ENCODE measurements at places on chromosomes 6 and 20. TPM values are rescaled to one million over a fixed set of nuclear protein-coding genes. Genes with fewer than 3 reads are reported as not detected.

GRCh38 chr6:167287513-167288048 is 3.5 kb upstream of the UNC93A start:
- no peaks in the 10 kb centered on the region for H3K36me3 ChIP-seq
- H3K4me1 ChIP-seq = no peaks in the 10 kb centered on the region
- H3K27me3 ChIP-seq = no peaks in the 10 kb centered on the region
- no peak for DNase-seq
- no peak overlapping the region for H3K27ac ChIP-seq
- H3K4me3 ChIP-seq = no peak overlapping the region

- no peak overlapping the region for H3K4me3 ChIP-seq
- no peak overlapping the region for H3K27ac ChIP-seq
- DNase-seq = no peak
These were observed 22.8 kb downstream of the FOXQ1 start for GRCh38 chr6:1334684-1335083.

DNA sequence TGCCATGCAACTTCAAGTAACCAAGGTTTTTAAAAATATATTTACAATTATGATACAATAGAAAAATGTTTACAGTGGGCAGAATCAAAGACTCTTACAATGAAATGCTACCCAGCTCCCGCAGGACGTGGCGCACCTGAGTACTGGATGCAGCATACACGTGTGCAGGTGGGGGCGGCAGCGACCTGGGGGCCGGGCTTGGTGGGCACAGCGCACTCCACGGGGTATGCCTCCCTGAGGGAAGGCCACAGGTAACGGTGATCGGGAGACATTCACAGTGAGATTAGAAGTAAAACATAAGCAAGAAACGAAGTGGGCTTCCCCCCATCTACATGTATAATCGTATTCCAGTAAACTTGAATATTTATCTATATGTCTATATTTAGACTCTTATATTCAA is 54.2 kb downstream of the WDR27 start:
- no peaks in the 10 kb centered on the region for H3K36me3 ChIP-seq
- no peak overlapping the region for H3K27ac ChIP-seq
- H3K4me1 ChIP-seq = no peaks in the 10 kb centered on the region
- no peak overlapping the region for H3K4me3 ChIP-seq
- DNase-seq = no peak

DNA sequence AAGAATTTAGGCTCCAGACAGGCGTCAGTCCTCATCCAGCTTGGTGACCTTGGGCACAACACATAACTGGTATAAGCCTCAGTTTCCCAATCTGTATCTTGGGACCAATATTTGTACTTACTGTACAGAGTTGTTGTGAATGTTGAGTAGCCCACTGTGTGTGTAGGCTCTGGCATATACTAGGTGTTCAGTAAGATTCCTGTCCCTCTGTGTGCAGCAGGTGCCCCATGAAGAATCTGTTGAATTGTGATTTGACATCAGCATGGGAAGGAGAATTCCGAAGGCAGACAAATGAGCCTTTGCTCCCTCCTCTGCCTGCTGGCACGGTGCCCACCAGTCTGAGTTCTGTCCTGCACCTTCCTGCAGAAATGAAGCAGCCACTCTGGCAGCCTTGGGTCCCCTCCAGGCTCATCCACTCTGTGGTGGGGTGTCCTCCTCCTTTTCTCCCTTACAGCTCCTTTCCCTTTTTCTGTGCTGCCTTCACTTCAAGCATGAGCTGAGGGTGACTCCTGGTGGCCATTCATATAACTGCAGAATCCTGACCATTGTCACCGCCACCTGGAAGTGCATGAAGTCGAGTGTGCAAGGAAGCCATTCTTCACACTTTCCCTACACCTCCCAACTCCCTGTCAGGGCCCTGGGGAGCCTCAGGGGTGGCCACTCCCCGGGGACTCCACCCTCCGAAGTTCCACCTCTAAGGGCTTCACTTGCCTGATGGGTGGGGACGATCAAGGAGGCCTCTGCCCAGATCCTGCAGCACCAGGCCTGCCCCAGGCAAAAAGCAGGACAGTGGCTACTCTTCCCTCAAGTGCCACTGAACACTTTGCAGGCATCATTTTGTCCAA is 48.2 kb downstream of the MRPL14 start:
- no peaks in the 10 kb centered on the region for H3K27me3 ChIP-seq
- no peak overlapping the region for H3K27ac ChIP-seq
- H3K36me3 ChIP-seq = no peaks in the 10 kb centered on the region
- H3K4me1 ChIP-seq = peaks cover 12% of the 10 kb centered on the region

The OR2B6 gene
- not detected for total RNA-seq

The CST2 gene
- total RNA-seq = not detected

The HTR1E gene
- total RNA-seq = not detected

- no peaks in the 10 kb centered on the region for H3K4me1 ChIP-seq
- DNase-seq = no peak
- no peak overlapping the region for H3K27ac ChIP-seq
- H3K4me3 ChIP-seq = no peak overlapping the region
- no peaks in the 10 kb centered on the region for H3K27me3 ChIP-seq
These were observed 38.7 kb downstream of the ZBTB2 start for GRCh38 chr6:151352410-151353396.

The PPP1R14C gene
- total RNA-seq = not detected
